Right lung (tissue), 10 donors: ENCODE measurements at places on chromosomes 16 and 17. TPM values are rescaled to one million over a fixed set of nuclear protein-coding genes. Genes with fewer than 3 reads are reported as not detected.

Gene ICAM2
- polyA plus RNA-seq, result 45.8 TPM

Gene CRISPLD2
- polyA plus RNA-seq, result 12.0 TPM

Gene KRTAP4-6
- not detected for polyA plus RNA-seq

Gene LIG3
- polyA plus RNA-seq, result 27.2 TPM

Gene SP6
- 4.3 TPM for polyA plus RNA-seq

Gene KRTAP9-9
- polyA plus RNA-seq, result not detected

DNA sequence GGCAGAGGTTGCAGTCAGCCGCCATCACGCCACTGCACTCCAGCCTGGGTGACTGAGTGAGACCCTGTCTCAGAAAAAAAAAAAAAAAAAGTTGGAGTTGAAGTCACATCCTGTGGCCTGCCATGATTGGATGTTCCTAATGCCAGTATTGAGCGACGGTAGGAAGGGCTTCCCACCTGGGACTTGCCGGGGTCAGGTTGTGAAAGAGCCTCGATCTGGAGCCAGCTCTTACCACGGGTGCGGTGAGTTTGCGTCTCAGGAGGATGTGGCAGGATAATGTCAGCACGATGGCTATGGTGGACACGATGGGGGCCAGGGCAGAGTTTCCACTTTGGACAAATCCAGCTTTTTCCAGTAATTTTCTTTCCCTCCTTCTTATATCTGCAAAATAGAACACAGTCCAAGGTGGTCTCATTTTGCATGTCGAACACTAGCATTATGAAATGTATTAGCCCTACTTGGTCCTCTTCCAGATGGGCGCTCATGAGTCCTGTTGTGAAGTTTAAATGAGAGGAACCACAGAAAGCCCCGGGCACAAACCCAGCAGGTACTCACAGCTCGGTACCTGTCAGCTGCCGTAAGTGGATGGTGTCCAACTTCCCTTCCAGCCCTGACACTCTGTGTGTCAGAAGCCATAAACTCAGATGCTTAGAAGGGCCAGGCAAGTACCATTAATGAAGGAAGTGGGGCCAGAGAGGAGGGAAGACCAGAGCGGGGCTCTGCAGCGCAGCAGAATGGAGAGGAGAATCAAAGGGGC is 22.2 kb downstream of the ABCC12 start:
- DNase-seq, result no peak

GRCh38 chr17:72421128-72422092 is 300.6 kb downstream of the SOX9 start:
- no peak for DNase-seq

DNA sequence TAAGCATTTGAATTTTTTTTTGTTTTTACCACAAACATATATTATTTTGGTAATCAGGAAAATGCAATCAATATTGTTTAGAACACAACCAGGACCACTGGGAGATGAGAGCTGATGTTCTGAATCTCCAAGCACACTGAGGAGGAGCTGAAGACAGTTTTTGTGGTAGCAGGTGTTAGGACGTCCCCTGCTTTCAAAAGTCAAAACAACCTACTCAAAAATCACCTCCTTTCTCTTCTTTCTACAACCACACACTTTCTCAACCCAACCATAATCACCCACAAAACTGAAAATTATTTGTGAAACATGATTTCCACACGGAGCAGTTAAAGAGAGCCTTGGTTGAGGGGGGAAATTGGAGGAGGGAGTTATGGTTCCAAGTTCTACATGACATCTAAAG is 26.7 kb upstream of the CFAP20 start:
- DNase-seq, result no peak

GRCh38 chr16:29940656-29941055 is 14.6 kb upstream of the KCTD13 start:
- no peak for DNase-seq

- no peak for DNase-seq
These were observed 617 bp downstream of the COASY start for GRCh38 chr17:42562388-42563142.
